Stimulated activated CD4-positive, alpha-beta T cell treated with anti-CD3 and anti-CD28 coated beads, TNF-alpha, amount 100 ng/mL, for 4 hours (primary cell): ENCODE measurements at places on chromosomes 2 and 18.

- DNase-seq, result no peak
Observed at GRCh38 chr2:235287375-235287733, 206.5 kb upstream of the AGAP1 start.

DNA sequence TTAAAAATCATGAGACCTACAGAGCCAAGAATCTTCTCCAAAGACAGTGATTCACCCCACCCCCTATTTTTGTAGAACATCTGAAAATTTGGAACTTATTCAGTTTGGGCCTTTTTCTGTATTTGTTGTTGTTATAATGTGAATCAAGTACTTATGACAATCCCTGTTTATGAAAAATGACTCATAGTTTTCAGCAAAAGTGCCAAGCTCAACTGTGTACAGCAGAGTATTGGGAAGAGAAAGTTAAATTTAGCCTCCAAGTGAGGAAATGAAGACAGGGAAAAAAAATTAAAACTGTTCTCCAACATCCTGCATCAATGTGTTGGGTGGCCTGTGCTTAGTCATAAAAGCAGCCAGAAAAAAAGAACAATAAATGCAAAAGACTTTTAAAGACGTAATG is 46.2 kb downstream of the LRATD1 start:
- DNase-seq, result no peak

GRCh38 chr2:3489764-3490115 is 29.6 kb downstream of the ADI1 start:
- DNase-seq, result no peak

- DNase-seq, result no peak
Observed at GRCh38 chr18:47797126-47797525, 133.3 kb downstream of the SMAD2 start.

DNA sequence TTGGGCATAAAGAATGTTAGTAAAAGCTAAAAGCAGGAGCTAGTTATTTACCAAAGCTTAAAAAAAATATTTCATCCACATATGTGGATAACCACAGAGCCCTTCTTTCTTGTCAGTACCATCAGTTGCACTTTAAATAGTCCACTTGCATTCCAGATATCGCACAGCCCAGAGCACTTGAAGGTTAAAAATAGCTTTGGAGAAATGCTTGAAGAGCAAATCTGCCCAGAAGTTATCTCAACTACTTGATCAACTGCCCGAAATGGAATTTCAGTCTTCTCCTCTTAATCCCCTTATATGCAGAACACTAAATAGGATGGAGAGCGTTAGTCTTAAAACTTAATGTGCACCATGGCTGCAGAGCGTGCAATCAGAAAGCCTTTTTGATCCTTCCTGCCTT is 148.3 kb downstream of the PLEKHA3 start:
- DNase-seq, result no peak

DNA sequence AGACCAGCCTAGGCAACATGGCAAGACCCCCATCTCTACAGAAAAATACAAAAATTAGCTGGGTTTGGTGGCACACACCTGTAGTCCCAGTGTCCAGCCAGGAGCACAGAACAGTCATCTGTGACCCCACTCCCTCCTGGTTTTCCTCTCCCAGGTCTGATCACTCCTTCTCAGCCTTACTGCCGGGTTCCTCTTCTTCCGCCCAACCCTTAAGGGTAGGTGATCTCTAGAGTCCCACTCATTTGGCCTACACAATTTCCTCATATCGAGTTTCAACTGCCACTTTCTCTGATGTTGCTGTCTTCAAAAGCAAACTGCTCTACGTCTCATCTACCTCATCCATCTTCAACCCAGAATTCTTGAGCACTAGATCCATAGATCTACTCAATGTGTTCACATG is 13.4 kb upstream of the MAT2A start:
- DNase-seq, result no peak

DNA sequence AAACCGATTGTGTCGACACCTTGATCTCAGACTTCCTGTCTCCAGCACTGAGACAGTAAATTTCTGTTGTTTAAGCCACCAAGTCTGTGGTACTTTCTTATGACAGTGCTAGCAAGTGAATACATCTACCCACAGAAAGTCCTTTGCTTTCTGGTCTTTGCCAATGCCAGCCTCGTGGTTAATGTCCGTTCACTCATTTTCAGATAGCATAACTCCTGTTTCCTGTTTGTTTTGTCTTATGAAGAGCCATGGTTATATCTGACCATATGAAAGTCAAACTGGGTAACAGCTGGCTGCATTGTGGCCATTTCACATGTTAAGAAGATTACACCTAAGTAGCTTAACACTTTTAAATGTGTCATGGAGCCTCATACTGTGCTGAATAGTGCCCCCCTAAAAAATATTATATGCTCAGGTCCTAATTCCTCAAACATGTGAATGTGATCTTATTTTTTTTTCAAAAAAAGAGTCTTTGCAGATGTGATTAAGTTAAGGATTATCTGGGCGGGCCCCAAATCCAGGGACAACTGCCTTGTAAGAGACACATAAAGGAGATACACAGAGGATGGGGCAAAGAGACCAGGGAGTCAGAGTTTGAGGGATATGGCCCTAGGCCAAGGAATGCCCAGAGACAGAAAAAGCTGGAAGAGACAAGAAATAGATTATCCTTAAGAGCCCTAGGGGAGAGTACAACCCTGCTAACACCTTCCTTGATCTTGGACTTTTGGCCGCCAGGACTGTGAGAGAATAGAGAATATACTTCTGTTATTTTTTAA is 118.0 kb downstream of the KCNE4 start:
- no peak for DNase-seq

- DNase-seq, result peak; percentile 35
Observed at GRCh38 chr18:11995445-11996189, 14.3 kb downstream of the IMPA2 start.

DNA sequence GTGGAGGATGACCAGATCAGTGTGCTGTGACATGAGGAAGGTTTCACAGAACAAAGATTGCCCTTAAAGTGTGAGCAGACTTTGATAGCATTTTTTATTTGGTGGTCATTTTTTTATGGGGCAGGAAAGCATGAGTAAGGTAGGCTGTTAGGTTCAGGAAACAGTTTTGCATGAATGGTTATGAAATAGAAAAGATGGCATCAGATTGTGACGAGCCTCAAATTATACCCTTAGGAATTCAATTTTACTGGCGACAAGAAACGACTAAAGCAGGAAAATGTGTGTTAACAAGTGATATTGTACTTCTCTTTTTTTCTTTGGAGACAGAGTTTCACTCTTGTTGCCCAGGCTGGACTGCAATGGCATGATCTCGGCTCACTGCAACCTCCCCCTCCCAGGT is 44.7 kb downstream of the PIK3C3 start:
- no peak for DNase-seq

DNA sequence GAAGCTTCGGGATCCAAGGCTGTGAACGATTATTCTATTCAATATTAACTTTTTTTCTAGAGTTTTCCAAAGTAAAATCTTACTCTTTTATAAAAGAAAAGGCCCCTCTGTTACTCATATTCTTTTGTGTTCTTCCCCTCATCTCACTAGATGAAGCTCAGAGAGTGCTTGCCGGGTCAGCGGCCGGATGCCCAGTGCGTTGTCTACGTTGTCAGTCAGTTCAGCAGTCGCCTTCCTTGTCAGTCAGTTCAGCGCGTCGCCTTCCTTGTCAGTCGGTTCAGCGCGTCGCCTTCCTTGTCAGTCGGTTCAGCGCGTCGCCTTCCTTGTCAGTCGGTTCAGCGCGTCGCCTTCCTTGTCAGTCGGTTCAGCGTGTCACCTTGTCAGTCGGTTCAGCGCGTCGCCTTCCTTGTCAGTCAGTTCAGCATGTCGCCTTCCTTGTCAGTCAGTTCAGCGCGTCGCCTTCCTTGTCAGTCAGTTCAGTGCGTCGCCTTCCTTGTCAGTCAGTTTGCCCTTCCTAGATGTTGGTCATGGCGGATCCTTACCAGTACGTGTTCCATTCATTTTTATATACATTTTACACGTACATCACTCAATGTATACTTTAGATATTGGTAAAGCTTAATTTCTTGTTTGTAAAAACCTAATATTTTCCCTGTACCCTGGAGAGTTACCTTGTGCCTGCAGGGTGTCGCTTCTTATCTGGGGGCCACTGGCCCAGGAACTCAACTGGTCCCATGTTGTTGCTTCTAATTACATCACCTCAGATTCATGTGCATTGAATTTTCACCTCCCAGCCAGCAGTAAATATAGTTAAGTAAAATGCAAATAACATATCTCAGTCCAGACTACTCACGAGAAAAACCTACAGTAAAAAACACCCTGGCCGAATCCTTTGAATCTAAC is 206.9 kb downstream of the ASB1 start:
- no peak for DNase-seq

- no peak for DNase-seq
Observed at GRCh38 chr2:193482557-193482956, 1287.8 kb upstream of the TMEFF2 start.

DNA sequence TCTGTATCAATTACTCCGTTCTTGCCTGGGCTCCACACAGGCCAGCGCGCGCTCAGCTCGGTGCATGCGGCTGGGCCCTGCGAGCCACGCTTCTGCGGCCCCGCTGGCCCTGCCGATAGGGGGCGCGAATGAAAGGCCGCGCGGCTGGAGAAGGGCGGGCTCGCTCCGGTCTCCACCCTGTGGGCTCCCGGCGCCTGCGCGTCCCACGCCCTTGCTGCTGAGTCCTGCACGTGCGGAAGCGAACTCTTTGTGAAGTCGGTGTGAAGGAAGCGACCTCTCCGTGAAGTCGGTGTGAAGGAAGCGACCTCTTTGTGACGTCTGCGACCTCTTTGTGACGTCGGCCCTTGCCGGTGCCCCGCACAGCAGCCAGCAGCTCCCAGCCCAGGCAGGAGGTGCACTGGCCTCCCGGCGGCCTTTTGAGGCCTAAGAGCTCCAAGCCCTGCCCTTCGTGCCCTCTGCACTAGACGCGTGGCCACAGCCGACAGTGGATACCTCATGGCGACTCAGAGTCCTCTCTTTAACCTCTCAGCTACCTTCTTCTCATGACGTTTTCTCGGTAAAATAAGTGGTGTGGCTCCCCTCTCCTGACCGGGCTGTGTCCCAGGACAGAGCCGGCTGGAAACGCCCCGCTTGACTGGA is 391.9 kb upstream of the RAB6C start:
- no peak for DNase-seq

DNA sequence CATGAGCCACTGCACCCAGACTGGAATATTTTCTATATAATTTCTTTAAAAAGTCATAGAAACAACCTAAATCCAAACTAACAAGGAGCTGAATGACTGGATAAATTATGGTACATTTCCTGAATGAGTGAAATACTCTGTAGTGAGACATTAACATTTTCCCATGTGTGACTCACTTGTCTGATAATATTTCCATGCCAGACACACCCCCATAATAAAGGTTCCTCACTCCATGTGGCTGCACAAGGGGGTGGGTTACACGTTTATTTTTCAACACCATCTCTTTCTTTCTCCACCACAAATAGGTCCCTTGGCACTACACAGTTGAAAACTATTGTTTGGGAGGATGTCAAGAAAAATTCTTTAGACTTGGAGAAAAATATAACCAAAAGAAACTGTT is 266.3 kb upstream of the LYPD1 start:
- DNase-seq, result no peak

- DNase-seq, result no peak
Observed at GRCh38 chr2:166134252-166135151, 6.7 kb upstream of the SCN1A start.

DNA sequence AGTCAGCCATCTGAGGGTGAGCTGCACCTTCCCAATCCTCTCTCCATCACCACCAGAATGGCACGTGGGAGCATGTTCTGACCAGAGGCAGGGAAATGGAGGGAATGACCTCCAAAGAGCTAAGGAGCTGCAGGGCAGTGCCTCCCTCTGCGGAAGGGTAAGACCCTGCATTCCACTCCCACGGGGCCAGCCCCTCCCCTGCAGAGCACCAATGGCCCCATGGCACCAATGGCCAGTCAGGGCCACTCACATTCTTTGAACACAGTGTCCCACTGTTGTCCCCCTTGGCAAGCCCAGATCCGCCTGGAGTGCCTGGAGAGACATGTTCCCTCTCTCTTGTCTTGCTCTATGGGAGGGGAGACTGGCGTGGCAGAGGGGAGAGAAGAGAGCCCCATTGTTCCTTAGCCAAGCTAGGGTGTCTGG is 164.4 kb downstream of the TNS1 start:
- DNase-seq, result no peak

GRCh38 chr2:1683297-1683696 is 61.0 kb downstream of the PXDN start:
- DNase-seq, result no peak

GRCh38 chr2:144215701-144216675 is 303.9 kb downstream of the ZEB2 start:
- DNase-seq, result no peak

DNA sequence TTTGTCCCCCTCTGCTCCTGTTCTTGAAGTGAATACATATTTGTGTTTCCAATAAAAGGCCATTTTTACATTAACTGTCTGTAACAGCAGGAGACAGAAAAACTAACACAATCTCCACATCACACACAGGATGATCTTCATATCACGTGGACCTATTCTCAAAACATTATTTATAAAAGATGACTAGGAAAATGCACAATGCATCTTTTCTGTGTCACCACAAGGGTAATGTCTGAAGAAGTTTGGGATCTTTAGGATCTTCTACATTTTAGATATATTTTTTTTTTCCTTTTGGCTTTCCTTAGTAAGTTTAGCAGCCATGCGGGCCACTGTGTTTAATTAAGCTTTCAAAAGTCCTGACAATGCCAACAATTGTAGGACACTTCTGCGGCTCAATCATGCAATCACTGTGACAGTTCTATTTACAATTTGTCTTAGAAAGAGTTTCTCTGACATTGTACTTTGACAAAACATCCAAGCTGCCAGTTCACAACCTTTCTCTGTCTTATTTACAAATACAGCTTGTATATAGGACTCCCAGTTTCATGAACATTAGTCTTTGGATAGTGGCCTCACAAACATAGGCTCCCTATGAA is 12.3 kb downstream of the BCL11A start:
- DNase-seq, result no peak

DNA sequence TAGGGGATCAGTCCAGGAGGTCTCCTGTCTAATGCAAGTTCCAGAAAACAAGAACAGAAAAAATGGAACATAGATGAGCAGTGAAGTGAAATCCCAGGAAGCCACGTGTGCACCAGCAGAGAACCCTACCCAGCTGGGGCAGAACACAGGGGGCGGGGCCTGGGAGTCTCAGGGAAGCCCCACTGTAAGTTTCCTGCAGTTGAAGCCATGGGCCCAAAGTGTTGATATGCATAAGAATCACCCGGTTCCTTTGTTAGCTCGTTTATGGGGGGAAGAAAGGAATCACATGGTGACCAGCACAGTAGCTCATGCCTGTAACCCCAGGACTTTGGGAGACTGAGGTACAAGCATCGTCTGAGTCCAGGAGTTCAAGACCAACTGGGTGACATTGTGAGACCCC is 131.3 kb downstream of the INO80D start:
- no peak for DNase-seq

- no peak for DNase-seq
Observed at GRCh38 chr2:83661711-83662110, 797.4 kb downstream of the SUCLG1 start.
